ENCODE measurements at places on chromosomes 12 and 14. TPM values are rescaled to one million over a fixed set of nuclear protein-coding genes. Genes with fewer than 3 reads are reported as not detected.

GRCh38 chr12:119748497-119748896 is 80.6 kb downstream of the PRKAB1 start:
- no peaks in the 10 kb centered on the region for H3K27me3 ChIP-seq
- no peak overlapping the region for H3K4me3 ChIP-seq
- H3K27ac ChIP-seq: no peak overlapping the region
- H3K4me1 ChIP-seq: no peaks in the 10 kb centered on the region
- H3K36me3 ChIP-seq: no peaks in the 10 kb centered on the region
- DNase-seq: no peak

DNA sequence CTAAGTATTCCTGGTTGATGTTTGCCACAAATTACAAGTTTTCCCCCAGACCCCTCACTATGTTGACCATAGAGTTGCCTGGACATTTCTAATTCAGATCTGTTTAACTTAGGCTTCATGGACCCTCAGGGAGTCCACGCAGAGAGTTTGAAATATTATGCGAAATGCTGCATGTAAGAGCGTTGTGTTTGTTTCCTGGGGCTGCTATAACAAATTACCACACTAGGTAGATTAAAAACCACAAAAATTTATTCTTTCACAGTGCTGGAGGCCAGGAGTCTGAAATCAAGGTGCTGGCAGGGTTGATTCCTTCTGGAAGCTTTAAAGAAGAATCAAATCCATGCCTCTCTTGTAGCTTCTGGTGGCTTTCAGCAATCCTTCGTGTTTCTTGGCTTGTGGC is 177.9 kb upstream of the KITLG start:
- no peak overlapping the region for H3K4me3 ChIP-seq
- H3K27me3 ChIP-seq: no peaks in the 10 kb centered on the region
- H3K36me3 ChIP-seq: no peaks in the 10 kb centered on the region
- no peaks in the 10 kb centered on the region for H3K4me1 ChIP-seq
- DNase-seq: no peak
- no peak overlapping the region for H3K27ac ChIP-seq

CCDC175 gene
- not detected for total RNA-seq

MANSC4 gene
- not detected for total RNA-seq

NPAS3 gene
- not detected for total RNA-seq

- peaks cover 78% of the 10 kb centered on the region for H3K27me3 ChIP-seq
- peaks cover 30% of the 10 kb centered on the region for H3K4me1 ChIP-seq
- H3K4me3 ChIP-seq: no peak overlapping the region
- H3K27ac ChIP-seq: no peak overlapping the region
- DNase-seq: no peak
Observed at GRCh38 chr14:60654334-60654821, 5.1 kb upstream of the SIX1 start.

DNA sequence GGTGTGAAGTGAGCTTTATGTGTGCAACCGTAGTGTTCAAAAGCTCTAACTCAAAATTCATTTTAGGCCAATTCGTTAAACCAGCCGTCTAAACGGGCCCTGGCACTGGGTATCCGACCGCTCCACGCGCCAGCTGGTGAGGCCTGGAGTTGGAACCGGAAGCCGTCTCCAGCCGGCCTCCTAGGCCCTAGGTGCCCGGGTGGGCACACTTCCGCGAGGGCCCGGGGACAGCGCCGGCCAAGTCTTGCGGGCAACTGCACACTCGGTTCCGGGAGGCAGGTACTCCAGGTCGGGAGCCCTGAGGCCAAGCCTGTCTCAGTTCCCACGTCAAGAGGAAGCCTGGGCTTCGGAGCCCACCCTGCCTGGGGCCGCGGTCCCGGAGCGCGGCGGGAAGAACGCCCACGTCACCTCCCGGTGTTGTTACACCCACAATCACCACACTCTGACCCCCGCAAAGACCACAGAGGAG is 16.2 kb downstream of the OTX2 start:
- H3K27me3 ChIP-seq: peaks cover 20% of the 10 kb centered on the region
- no peaks in the 10 kb centered on the region for H3K4me1 ChIP-seq
- no peaks in the 10 kb centered on the region for H3K36me3 ChIP-seq
- no peak overlapping the region for H3K4me3 ChIP-seq
- DNase-seq: no peak

ASIC1 gene
- total RNA-seq: 6.4 TPM
